ENCODE measurements at places on chromosomes 1 and 21. TPM values are rescaled to one million over a fixed set of nuclear protein-coding genes. Genes with fewer than 3 reads are reported as not detected.

Gene FAM151A
- polyA plus RNA-seq = 35.1 TPM

Gene CDC7
- 23.7 TPM for polyA plus RNA-seq

Gene GBP1
- polyA plus RNA-seq = 14.9 TPM

- DNase-seq = no peak
Measured at GRCh38 chr21:18522181-18522972, 118.8 kb upstream of the TMPRSS15 start.

Gene OR6K3
- polyA plus RNA-seq = 0.13 TPM

GRCh38 chr1:29195881-29196291 lies 14.2 kb upstream of the SRSF4 start:
- DNase-seq = no peak

- DNase-seq = no peak
Measured at GRCh38 chr1:169060919-169061639, 45.4 kb upstream of the ATP1B1 start.

Gene MSH4
- polyA plus RNA-seq = 0.39 TPM

GRCh38 chr1:52567943-52568342 lies 15.1 kb upstream of the TUT4 start:
- no peak for DNase-seq

DNA sequence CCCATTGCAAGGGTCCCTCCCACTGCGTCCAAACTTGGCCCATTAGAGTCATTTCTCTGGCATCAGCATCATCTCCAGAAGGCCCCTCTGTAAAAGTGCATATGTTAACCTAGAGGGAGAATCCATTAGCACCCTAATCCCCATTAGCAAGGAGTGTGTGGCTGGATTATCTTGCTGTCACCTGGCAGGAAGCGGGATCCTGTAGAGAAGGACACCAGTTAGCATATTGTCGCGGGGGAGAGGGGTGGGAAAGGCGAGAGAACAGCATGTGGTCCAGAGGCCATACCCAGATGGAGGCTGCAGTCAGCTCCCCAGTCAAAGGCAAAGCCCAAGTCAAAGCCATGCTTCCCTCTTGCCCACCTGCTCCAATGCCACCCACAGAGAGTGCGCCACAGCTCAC lies 64.0 kb downstream of the OLIG1 start:
- no peak for DNase-seq

Gene COA7
- 19.4 TPM for polyA plus RNA-seq

GRCh38 chr1:178417858-178418257 lies 78.9 kb downstream of the CLEC20A start:
- no peak for DNase-seq

DNA sequence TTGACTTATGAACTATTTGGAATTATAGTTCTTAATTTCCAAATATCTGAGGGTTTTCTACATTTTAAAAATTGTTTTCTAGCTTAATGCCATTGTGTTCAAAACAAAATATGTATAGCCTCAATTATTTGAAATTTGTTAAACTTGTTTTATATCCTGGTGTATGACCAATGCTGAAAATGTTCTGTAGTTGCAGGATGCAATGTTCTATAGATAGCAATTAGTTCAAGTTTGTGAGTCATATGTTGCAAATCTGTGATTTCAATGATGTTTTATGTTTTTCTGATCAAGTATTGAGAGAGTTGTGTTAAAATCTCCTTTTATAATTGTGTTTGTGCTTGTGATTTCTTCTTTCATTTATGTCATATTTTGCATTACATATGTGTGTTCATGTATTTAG lies 517.5 kb downstream of the ADGRL2 start:
- no peak for DNase-seq

GRCh38 chr1:169795687-169796086 lies 980 bp upstream of the METTL18 start:
- no peak for DNase-seq

- no peak for DNase-seq
Measured at GRCh38 chr1:240414237-240414636, 197.7 kb downstream of the GREM2 start.

GRCh38 chr1:179034720-179035119 lies 9.0 kb downstream of the FAM20B start:
- no peak for DNase-seq

DNA sequence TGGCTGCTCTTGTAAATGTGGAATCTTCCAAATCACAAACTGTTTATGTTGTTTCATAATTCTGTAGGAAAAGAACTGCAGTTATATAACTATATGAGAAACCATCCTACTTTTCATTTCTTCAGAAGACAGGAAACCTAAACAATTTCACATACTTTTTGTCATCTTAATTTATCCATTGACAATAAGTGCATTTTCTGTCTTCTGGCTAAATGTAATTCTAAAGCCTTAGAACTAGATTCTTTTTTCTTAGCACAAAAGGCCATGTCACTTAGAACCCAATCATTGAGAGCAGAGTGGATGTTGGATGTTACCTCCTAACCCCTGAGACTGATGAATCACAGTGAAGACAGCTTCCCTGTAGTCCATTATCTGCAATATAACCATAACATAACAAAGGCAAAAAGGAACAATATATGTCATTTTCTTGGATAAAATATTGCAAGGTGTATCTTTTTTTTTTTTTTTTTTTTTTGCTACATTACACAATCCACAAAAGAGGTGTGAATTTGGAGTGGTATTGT lies 410.2 kb upstream of the PRMT6 start:
- no peak for DNase-seq
